ENCODE measurements at places on chromosomes 2 and 18.
A peak's percentile ranks its signal among the peaks of the same experiment; 100 is the strongest.

- DNase-seq = no peak
Measured at GRCh38 chr18:8610459-8610851, 1.2 kb downstream of the RAB12 start.

DNA sequence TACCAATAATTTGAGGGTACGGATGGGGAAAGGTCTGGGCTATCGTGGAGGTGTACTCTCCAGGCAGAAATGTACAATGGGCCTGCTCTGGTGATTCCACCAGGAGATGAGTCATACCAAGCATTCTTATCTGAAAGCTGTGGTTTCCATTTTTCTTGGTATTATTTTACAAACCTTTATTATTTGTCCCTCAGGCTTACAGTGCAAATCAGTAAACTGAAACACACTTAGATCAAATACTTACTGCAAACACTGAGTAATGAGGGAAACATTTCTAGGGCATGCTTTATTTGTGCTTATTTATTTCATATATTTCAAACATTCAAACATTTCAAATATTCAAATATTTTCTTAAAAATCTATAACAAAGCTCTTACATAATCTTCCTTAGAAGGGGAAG is 319.8 kb downstream of the RND3 start:
- peak; percentile 69 for DNase-seq

DNA sequence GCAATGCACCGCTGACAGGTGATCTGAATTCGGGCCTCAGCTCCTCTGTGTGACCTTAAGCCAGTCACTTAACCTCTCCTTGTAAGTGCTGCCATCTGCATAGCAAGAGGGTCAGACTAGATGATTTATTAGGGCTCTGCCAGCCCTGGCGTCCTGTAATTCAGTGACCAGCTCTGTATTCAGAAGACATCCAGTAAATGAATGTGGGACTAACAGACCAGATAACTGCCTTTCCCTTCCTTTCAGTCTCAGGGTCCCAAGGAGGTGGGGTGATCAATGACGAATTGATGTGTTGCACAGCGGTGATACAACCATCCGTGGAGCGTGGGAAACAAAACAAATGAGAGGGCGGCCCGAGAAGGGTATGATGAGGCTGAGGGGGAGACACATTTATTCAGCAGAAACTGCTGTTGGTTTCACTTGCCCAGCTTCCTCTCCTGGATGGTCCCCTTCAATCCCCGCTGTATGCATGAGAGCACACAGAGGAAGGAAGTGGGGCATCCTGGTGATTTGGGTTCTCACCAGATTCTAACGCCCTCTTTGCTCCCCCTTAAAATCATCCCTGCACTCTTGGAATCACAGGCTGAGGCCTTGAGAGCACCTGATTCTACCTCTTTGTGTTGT is 92.8 kb downstream of the VIT start:
- no peak for DNase-seq

DNA sequence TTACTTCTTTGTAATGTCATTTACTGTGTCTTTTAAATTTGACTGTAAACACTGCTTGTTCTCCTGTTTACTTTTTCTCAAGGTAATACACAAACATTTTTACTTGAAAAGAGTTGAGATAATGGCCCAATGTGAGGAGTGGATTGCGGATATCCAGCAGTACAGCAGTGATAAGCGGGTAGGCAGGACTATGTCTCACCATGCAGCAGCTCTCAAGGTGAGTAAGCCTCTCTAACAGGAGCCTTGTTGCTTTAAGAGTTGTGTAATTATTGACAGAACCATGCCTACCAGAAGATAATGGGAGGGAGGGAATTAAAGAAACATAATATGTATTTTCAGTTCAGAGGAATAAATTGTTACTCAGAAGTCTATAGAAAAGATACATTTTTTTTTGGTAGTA is 16.5 kb upstream of the TTC27 start:
- DNase-seq = no peak

DNA sequence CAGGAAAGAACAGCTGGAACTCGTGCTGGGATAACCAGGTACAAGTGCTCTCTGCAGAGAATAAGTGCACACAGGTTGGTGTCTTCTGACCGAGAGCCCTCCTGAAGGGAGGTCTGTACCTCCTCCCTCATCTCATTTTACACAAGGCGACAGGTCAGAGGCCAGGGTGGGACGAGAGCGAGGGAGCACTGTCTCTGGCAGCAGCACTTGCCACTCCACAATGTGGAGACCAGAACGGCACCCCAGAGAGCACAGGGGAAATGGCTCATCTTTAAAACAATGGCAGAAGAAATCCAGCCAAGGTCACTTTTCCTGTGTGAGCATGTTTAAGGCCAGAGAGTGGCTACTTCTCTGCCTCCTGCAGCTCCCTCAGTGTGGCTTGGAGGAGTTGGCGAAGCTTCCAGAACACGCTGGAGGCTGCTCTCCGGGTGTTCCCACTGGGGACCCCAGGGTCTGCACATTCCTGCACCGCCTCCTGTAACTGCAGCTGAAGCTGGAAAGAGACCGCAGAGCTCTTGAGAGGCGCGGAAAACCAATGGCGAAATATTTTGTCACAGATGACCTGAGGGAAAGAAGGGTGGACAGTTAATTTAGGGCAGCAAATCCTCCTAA is 20.8 kb downstream of the DIPK1C start:
- DNase-seq = no peak

DNA sequence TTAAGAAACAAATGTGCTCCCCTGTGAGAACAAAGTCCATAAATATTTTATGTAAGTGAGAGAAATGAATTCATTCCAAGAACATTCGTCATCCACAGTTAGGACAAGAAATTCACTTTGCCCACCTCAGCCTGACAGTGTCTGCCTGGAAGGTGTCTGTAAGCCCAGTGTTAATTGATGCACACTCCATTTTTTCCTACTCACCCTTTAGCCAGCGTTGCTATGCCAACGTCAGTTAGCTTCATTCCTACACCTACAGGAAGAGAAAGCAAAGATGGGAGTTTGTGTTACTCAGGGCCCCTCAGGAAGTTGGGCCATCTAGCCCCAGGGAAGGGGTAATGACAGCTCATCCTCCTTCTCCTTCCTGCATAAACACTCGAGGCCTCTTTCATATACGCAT is 131.0 kb downstream of the ALPK2 start:
- DNase-seq = no peak

- DNase-seq = no peak
Measured at GRCh38 chr2:81895620-81896250, 1591.2 kb upstream of the LRRTM1 start.

GRCh38 chr2:177353187-177353478 is 39.4 kb upstream of the AGPS start:
- peak; percentile 65 for DNase-seq

GRCh38 chr2:237572021-237572741 is 5.8 kb downstream of the PRLH start:
- peak; percentile 79 for DNase-seq

- DNase-seq = peak; percentile 85
Measured at GRCh38 chr2:133561045-133561852, 7.0 kb downstream of the NCKAP5 start.

Measured in astrocyte of the spinal cord (primary cell).